H4 (cell line): ENCODE measurements at places on chromosomes 6 and 20.
A peak's percentile ranks its signal among the peaks of the same experiment; 100 is the strongest.

DNA sequence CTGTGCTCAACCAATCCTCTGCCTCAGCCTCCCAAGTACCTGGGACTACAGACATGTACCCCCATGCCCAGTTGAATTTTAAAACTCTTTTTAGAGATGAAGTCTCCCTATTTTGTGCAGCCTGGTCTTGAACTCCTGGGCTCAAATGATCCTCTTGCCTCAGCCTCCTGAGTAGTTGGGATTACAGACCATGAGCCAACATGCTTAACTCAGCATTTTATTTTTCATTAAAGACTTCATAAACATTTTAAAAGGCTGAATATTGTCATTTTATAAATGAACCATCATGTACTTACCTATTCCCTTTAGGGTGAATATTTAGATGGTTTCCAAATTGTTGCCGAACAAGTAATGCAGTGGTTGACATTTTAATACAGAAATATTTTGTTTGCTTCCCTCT, 16.5 kb upstream of the IFNGR1 start:
- DNase-seq = no peak

GRCh38 chr6:53290537-53291510, 57.9 kb downstream of the ELOVL5 start:
- no peak for DNase-seq

DNA sequence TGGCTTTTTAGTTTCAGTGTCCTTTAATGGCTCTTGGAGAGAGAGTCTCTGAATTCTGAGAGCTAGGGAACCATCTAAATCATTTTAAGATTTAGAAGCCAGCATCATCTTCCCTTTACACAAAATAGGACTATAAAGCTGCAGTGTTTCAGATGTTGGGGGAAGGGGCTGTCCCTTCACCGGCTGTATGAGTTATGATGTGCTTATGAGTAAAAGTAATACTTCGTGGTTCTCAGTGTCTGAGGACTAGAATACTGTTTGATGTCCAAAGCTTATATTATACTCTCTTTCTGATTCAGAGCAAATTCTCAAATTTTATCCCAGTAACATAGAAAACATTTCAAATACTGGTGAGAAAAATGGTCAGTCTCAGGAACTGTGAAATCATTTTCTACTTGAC, 63.5 kb upstream of the FAM8A1 start:
- DNase-seq = no peak

GRCh38 chr20:62411479-62412193, 4.6 kb upstream of the CABLES2 start:
- DNase-seq = no peak

GRCh38 chr6:32271429-32271828, 47.6 kb upstream of the NOTCH4 start:
- DNase-seq = no peak

GRCh38 chr6:36373368-36374019, 14.0 kb downstream of the ETV7 start:
- DNase-seq = no peak

DNA sequence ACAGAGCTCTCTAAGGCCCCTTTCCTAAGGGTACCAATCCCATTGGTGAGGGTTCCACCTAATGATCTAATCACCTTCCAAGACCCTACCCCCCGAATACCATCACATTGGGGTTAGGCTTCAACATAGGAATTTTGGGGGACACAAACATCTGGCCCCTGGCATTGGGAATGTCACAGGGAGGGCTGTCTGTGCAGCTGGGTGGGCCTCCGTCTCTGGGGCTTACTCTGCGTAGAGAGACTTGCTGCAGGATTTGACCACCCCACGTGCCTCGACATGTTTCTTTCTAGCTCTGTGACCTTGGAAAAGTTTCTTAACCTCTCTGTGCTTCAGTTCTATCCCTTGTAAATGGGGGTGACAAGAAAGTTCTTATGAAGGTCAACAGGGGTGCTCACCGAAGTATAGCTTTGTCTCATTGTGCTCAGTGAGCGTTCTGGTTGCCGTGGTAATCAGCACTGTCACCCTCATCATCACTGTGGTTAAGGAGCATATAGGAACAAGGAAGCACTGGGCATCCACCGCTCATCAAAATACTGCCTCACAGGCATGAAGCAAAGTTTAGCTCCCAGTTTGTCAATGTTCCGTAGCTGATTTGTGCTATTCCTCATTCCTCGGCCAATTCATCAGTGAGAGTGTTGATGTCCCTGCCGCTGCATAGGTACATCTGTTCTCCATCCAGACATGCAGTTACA, 152.8 kb downstream of the SYCP2 start:
- DNase-seq = no peak

GRCh38 chr20:50477239-50477872, 32.8 kb upstream of the PTPN1 start:
- DNase-seq = no peak

DNA sequence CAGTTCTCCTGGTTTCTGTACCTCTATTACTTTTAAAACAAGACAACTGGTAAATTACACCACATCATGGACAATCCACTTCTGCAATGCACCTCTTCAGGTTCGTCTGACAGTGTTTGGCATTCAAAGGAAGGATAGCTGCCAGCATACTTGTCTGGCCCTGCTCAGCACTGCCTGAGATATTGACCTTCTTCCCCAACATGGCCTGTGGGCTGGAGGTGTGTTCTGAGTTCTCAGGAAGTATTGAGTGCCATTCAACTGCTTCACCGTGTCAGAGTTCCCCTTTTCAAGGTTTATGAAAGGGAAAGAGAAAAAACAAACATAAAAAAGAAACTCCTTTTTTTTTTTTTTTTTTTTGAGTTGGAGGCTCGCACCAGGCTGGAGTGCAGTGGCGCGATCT, 267.9 kb upstream of the SASH1 start:
- DNase-seq = no peak

GRCh38 chr6:68134796-68135195, 500.3 kb upstream of the ADGRB3 start:
- DNase-seq = peak; percentile 34

GRCh38 chr6:55276745-55277530, 50.3 kb upstream of the GFRAL start:
- DNase-seq = peak; percentile 82

DNA sequence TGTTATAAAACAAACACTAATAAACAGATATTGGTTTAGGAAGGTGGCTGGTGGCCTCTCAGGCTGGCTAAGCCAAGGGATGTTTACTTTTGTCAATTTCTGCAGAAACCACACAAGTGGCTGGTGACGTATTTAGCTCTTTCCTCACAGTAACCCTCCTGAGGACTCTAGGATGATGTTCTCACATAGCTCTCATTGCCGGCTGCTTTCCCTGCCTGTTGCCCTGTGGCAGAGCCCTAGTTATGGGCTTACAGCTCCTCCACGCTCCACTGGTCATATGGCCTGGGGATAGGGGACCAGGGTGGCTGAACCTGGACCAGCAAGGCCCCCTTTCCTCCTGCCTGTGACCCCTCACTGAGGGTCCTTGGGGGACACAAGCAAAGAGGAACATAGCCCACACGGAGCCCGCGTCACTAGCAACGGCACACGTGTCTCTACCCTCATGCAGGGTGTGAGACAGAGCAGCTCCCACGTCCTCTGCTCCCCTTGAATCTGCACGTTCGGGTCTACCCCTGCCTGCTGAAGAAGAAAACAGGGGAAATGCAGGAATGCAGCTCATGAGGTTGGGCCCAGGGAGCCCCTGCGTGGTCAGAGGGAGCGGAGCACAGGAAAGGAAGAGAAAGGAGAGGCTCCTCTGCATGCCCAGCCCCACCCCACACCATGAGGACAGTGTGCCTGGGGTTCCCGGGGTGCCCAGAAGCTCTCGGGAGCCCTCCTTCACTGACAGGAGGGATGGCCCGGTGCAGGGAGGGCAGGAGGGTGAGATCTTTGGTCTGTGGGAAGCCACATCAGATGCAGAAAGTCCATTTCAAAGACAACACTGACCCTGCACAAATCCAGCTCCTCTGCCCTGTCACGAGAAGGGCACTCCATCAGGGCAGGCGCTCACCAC, 13.9 kb downstream of the RAMACL start:
- DNase-seq = peak; percentile 87

DNA sequence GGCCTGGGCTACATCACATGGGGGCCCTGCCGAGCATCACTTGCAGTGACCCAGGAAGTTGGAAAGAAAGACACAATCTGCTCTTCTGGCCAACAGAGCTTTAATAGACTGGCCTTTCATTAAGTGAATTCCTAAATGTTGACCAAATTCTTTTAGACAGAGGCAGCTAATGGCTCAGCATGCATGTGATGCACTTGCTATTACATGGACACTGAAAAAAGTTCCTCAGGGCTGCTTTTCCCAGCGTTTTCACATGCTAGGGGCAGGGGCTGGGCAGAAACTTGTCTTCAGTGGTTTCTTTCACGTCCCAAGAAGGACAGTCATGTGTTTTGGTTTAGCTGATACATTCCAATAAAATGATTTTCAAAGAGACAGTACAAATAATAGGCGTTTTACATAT, 651.0 kb upstream of the SLC35B3 start:
- no peak for DNase-seq
